ENCODE measurements at places on chromosomes 13 and 19.

DNA sequence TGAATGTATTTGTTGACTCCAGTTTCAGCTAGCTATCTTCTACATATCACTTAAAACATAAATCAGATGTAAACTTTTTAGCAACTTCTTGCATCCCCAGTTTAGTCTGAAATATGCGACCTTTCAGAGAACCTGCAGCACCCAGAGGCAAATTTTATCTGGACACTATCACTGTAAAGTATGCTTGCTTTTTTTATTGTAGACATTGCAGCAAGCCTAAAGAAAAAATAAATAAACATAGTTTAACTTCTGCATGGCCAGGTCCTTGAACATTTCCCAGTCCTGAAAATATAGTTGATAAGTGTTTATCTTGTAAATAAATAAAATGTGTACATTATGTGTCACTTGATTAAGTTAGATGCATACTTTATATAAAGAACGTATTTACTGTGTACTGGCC lies 1829.4 kb downstream of the PCDH9 start:
- DNase-seq = no peak

- no peak for DNase-seq
These were observed 411.0 kb downstream of the ZNF536 start for GRCh38 chr19:30783212-30783611.

DNA sequence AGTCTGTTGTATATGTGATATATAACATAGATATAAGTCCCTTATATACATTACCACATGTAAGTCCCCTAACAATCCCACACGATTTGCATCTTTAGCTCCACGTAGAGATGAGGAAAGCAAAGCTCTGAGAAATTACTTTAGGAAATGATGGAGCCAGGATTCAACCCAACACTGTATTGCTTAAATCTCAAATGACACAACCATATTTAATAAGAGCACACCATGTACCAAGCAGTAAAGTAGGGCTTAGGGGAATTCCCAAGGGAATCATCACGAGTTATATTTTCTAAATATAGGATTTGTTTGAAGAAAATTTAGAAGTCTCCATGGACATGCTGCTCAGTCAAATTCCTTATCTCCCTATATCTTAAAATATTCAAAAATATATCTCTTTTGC lies 61.3 kb upstream of the POMP start:
- DNase-seq = no peak

GRCh38 chr19:17633700-17634099 lies 54.5 kb downstream of the UNC13A start:
- no peak for DNase-seq

- DNase-seq = no peak
These were observed 174.6 kb downstream of the TDRD3 start for GRCh38 chr13:60571571-60571970.

DNA sequence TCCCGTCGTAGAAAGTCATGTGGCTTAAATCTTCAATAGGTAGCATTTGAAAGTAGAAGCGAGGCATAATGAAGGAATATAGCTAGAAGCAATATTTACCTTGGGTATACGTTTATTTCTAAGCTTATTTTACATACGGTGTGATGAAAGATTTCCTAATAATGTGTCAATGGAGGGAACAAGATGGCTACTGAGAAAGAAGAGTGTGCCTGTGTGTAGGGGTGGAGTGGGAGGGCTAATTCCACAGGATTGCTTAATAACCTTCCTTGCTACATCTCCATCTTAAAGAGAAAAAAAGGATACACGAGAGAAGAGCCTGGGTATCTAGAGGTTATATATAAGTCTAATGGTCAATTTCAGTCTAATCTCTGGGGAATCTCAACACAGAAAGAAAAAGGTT lies 2.0 kb downstream of the SPART start:
- DNase-seq = no peak

- no peak for DNase-seq
These were observed 6.9 kb upstream of the CDK8 start for GRCh38 chr13:26247011-26247410.

DNA sequence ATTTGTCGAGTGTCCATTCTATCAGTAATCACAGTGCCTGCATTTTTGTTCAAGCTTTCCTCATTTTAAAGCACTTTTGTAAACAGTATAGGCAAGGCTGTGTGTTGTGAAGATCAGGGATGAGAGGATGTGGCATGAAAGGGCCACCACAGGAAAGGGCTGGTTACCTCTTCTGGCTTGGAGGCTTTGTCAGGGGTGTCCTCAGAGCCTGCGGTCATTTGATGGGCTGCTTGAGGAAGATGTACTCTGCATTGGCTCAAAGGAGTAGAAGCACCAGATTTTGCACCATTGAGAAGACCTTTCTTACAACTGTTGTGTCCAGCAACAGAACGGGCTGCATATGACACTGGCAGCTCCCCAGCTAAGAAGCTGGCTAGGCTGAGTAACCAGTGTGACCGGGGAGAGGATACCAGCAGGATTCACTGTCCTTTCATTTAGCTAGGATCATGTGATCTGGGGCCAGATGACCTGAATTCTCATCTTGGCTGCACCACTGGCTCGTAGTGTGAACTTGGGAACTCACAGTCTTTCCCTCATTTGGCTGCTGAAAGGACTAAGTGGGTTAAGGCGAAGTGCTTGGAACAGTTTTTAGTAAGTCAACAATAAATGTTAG lies 380.2 kb downstream of the FGF9 start:
- DNase-seq = no peak

DNA sequence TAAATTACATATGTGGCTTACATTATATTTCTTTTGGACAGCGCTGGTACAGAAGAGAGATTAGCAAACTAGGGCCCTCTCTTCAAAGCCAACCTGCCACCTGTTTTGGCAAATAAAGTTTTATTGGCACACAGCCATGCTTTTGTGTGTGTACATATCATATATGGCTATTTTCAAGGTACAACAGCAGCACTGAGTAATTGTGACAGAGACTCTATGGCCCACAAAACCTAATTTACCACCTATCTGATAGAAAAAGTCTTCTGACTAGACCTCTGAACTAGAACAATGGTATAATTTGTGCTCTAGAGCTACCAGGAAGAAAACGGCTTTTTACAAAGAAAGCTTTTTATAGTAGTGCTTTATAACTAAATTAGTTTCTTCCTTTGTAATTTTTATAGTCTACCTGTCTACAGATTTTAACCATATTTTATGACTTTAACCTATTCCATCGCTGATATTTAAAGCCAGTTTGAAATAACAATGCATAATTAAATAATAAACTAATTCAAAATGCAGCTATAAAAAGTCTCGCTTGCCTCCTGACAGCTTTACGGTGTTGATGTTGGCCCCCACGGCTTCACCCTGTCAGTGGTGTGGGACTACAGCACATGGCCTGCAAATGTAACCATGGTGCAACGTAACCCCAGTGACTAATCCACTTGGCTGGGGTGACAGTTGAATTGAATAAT lies 17.7 kb upstream of the DPY19L3 start:
- DNase-seq = no peak

GRCh38 chr13:44749906-44750305 lies 173.8 kb upstream of the TSC22D1 start:
- no peak for DNase-seq

DNA sequence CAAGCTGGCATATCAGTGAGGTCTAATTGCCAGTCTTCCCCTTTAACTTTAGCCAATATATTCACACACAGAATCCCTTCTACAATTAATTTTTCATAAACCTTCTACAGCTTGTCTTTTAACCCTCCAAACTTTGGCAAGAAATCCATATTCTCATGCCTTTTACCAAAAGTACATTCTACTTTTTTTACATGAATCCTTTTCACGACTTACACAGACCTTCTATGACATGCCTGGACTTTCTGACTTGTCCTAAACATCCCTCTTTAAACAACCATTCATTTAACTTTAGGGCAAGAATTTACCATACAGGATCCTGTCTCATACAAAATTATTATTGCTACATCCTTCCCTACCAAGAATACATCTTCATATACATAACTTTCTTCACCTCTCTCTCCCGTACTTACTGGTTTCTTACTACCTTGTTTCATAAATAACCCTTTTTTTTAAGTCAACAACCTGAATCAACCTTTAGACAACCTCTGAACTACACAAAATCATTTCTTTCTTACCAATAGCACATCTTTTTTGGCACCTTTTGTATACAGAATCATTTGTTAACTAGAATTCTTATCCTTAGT lies 23.5 kb downstream of the ZNF544 start:
- no peak for DNase-seq

DNA sequence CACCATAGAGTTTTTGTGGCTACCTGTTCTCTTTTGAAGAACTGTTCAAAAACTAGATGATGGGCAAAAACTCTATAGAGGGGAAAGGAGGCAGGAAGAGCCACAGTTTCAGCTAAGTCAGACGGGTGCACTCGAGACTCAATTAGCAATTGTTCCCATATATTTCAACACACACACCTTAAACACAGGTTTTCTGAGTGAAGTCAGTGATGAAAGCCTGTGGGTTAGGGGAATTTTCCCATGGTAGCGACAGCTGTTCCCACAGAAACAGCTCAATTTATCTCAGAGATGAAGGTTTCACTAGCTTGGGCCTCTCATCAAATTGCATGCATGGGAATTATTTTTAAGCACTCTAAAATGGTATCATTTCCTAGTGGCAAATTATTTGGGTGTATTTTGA lies 143.4 kb downstream of the ZIC5 start:
- peak; percentile 13 for DNase-seq

DNA sequence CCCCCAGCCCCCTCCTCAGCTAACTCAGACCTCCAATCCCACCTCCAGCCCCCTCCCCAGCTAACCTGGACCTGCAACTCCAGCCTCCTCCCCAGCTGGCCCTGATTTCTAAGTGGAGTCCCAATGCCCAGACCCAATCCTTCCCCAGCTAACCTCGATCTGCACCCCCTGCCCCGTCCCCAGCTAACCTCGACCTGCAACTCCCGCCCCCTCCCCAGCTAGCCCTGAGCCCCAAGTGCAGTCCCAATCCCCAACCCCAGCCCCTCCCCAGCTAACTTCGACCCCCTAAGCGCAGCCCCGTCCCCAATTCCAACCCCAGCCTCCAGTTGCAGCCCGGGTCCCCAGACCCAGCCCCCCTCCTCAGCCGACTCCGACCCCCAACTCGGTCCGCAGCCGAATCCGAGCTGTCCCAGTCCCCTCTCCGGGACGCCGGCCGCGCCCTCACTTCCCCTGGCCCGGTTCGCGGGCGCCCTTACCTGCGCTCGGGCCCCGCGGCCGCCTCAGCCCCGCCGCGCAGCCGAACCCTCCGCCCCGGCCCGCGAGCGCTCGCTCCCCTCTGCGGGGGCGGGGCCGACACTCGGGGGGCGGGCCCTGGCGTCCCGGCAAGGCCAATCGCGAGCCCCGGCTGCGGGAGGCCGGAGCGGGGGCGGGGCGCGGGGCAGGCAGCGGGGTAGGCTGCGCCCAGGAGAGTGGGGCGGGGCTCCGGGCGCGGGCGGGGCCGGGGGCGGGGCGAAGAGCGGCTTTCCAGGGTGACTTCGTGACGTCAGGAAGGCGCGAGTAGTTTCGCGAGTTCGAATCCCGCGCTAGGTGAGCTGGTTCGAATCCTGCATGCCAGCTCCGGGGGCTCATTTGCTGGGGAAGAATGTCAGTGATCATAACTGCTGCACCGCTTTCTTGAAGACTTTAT lies at the start of gene GNG7:
Gene GNG7 (minus strand): TSS at position 525 of the 907 bp plus-strand sequence. CDS start 182,006 bp downstream, outside the sequence.
- peak; percentile 99 for DNase-seq

GRCh38 chr13:29022968-29023367 lies 202.8 kb downstream of the MTUS2 start:
- DNase-seq = no peak

DNA sequence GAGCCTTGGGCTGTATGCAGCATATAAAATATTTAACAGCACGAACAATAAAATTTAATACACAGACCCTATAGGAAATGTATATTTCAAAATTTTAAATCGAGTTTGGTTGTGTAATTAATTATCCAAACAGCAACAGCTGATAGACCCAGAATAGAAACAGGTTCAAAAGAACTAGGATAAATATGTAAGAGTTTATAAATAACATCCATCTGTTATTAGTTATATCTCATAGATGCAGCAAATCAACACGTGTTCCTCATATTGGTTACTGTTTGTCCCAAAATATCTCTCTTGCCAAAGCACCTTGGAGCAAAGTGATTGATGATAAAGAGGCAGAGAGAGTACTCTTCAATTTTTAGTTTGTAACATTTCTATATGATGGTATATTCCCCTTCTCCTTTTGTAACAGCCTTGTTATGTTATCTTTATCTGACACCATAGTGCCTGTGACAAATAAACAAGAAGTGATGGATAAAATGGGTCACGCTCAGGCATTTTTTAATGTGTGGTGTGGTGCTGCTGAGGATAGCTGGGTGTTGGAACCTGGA lies 260.6 kb upstream of the NBEA start:
- no peak for DNase-seq

DNA sequence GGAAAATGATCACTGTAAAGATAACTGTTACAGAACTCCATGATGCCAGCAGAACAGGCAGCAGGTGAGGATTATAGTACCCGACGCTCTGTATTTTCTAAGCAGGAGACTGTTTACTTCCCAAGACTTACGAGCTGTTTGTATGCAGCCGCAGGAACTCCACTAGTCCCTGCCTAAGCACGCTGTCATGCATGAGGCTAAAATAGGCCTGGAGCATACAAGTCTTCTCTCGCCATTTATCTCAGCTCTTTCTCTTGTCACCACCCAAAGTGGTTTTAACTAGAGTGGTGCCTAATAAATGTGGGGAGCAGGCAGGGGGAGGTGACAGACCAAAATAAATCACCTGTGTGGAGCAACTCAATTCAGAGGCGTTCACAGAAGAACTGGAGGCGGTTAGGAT lies 175.8 kb downstream of the TDRD3 start:
- DNase-seq = no peak

- DNase-seq = no peak
These were observed 493 bp upstream of the LHFPL6 start for GRCh38 chr13:39603424-39603947.

GRCh38 chr13:95492044-95492801 lies 60.3 kb upstream of the CLDN10 start:
- DNase-seq = no peak

DNA sequence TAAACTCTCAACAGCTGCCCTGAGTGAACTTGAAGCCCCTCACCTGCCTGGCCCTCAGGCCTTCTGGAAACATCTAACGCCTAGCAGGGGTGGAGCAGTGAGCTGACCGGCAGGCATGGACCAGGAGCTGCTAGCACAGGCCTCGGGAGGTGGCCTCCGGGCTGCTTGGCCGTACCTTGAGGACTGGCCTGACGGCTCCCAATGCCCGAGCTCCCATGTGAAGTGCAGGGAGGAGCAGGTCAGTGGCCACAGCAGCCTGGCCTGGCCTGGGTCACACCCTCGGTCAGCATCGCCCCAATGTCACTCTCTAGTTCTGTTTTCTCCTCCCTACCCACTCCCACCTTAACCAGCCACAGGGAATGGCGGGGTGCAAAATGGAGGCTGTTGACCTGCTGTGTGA lies 19.0 kb downstream of the TSHZ3 start:
- DNase-seq = no peak

- peak; percentile 62 for DNase-seq
These were observed 1.5 kb upstream of the HCN2 start for GRCh38 chr19:588093-588740.

GRCh38 chr13:32316028-32316339 lies 676 bp downstream of the BRCA2 start:
- DNase-seq = peak; percentile 11

DNA sequence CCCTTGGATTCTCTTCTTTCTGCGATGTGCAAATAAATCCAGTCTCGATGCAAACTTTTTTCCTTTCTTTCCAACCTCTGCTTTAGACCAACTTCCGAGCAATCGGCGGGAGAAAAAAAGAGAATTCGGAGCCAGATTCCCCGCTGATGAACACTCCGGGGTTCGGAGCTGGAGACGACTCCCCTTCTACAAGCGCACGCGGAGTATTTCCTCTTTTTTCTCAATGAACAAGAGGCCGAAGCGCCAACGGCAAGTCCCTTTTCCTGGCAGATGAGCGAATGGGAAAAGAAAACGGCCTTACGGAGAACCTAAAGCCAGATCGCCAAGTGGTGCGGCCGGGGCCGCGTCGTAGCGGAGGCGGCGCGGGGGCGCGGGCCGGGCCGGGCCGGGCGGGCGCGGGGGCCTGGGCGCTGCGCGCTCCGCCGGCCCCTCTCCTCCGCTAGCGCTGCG lies 250 bp downstream of the SPRY2 start:
- no peak for DNase-seq

Measured in GM12891 (cell line).